Activated T-cell treated with anti-CD3 and anti-CD28 coated beads for 48 hours (primary cell): ENCODE measurements at places on chromosomes 7 and 10.

GRCh38 chr10:95547791-95548435 lies 13.3 kb downstream of the SORBS1 start:
- DNase-seq = no peak

GRCh38 chr7:2526659-2527504 lies 7.3 kb downstream of the LFNG start:
- DNase-seq = no peak

DNA sequence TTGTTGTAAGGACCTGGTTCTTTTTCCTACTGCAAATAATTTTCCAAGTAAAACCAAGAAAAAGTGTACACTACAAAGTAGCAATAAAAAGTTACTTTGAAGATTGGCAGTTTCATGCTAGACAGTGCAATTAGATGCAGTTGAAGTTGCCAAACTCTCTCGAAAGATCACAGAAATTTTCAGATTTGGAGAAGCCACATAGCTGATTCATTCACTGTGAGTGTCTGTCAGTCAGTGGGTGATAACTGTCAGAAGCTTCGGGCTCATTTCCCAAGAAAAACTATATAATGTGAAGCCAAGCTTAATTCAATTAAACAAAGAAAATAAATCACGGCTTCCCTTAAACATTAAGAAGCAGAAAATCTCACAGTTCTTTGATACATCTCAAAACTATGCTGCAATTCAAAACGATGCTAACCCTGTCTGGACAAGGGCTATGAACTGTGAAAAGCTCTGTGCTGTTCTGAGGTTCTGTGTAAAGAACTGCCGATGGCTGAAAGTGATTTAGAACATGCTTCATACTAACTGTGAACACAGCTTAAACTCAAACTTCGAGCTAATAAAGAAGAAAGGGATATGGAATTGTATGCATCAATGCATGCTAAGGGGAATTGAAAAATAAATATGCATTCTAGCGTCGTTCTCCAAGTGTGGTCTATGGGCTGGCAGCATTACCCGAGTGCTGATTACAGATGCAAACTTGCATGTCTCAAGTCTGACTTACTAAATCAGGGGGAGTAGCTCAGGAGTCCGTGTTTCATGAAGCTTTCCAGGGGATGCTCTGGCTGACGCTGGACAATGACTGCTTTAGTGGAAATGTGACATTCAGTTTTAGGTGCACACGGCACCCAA lies 557.4 kb downstream of the CALN1 start:
- no peak for DNase-seq

- DNase-seq = no peak
Observed at GRCh38 chr7:121372376-121373010, 23.6 kb downstream of the FAM3C start.

GRCh38 chr7:83876593-83876992 lies 227.7 kb upstream of the SEMA3E start:
- no peak for DNase-seq

DNA sequence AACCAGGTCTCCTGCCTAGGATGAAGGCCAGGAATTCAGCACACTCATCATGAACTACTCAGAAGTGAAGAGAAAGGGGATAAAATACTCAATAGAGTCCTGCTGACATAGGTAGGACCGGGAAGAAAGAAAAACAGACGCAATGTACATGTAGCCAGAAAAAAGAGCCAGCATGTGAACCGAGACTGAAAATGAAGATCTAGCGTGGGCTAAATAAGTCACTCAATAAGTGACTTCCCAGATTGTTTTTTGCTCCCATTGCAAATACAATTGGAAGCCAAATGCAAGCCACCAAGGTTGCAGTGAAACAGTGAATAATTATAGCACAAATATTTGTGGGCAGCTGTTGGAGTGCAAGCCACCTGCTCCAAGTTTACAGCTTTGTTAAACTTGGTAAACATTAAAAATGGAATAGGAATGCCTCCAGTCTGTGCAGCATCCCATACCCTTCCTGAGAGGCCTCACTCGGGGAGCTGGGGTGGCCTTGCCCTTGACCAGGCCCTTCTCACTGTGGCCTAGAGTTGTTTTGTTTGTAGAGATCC lies 34.7 kb upstream of the HPS1 start:
- no peak for DNase-seq

- no peak for DNase-seq
Observed at GRCh38 chr10:26365681-26366358, 72.3 kb upstream of the APBB1IP start.

DNA sequence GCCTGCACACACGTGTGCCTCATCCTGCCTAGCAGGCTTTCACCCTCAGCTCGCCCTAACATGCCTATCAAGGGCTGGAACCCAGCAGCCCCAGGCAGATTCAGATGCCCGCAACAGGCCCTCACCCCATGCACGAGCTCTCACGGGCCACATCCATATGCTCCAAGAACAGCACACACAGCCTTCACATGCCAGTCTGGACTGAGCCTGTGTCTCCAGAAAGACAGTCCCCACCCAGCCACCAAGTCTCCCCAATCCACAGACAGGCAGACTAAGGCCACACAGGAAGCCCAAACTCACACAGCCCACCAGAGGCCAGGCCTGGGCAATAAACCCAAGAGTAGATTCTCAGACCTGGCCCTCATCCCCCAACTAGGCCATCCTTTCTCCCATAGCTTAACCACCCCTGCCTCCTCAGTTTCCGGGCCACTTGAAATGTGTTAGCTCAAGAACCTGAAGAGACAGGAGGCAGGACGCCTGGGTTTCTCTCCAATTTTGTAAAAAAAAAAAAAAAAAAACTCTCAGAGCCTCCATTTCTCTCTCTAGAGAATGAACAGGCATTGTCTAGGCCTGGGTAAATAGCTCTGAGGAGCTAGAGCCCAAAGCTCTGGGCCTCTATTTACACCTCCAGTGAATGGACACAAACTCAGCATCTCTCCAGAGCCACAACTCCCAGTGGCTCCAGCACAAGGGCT lies 6.8 kb downstream of the LDB1 start:
- no peak for DNase-seq
